SJCRH30 (cell line): ENCODE measurements at places on chromosomes 12 and 14. TPM values are rescaled to one million over a fixed set of nuclear protein-coding genes. Genes with fewer than 3 reads are reported as not detected.

RERGL gene
- not detected in 2 replicates for total RNA-seq

FGF6 gene
- total RNA-seq: not detected in 2 replicates

NEMP1 gene
- total RNA-seq: 63.7 and 70.2 TPM in 2 replicates

HIGD1C gene
- not detected in 2 replicates for total RNA-seq

TCL1B gene
- total RNA-seq: not detected in 2 replicates

BEGAIN gene
- total RNA-seq: 0.85 and 0.89 TPM in 2 replicates

DDHD1 gene
- total RNA-seq: 34.0 and 41.3 TPM in 2 replicates

RACGAP1 gene
- total RNA-seq: 148 and 152 TPM in 2 replicates
